ENCODE measurements at places on chromosomes 7 and 10. TPM values are rescaled to one million over a fixed set of nuclear protein-coding genes. Genes with fewer than 3 reads are reported as not detected.

DNA sequence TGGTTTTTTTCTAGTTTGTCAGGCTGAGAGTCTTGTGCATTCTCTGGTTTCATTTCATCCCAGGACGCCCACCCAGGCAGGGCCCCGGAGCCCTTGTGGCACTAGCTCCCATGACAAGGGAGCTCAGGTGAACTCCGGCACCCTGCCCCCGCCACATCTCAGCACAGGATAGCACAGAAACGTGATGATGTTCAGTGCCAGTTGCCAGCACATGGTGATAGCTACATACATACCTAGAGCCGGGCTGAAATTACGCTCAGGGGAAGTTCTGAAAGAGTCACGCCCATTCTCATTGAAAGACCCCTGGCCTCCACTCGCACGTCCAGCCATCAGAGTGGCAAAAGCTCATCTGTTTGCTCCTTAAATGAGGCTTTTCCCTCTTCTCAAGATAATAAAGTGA, 273.7 kb downstream of the PTPRN2 start:
- H3K27me3 ChIP-seq: no peaks in the 10 kb centered on the region
- DNase-seq: no peak
- H3K4me1 ChIP-seq: no peaks in the 10 kb centered on the region
- H3K4me3 ChIP-seq: no peak overlapping the region
- no peak overlapping the region for H3K27ac ChIP-seq

DNA sequence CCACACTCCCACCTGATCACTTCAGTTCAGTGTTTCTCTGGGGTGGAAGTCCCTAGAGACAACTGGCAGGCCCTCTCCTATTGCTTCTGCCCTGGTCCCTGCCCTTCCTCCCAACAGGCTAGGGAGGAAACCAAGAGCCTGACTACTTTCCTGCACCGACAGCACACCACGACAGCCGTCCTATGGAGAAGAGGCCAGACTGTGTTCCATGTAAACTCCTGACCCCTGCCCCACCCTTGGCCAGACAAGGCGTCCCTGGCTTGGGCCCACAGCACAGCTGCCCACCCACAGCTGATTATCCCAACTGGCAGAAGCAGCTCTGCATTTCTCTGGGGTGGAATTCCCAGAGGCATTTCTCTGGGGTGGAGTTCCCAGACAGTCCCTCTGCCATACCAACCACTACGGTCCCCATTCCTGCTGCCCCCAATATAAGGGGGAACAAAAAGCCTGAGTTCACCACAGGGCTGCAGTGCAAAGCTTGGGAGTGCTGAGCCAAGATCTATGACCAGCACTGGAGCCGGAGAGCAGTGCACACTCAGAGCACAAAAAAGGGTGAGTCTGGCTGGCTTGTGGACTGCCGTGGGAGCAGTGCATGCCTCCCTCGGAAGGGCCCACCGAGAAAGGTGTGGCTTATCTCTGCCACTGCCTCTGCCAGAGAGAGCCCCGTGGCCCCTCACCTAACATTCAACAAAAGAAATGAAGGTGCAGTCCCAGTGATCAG, 193.4 kb downstream of the HPSE2 start:
- H3K4me3 ChIP-seq: no peak overlapping the region
- H3K4me1 ChIP-seq: no peaks in the 10 kb centered on the region
- H3K36me3 ChIP-seq: no peaks in the 10 kb centered on the region
- no peak for DNase-seq

- DNase-seq: no peak
- H3K4me3 ChIP-seq: no peak overlapping the region
- H3K36me3 ChIP-seq: no peaks in the 10 kb centered on the region
- H3K27ac ChIP-seq: no peak overlapping the region
These were observed 31.9 kb downstream of the PAPSS2 start for GRCh38 chr10:87691506-87692070.

GRCh38 chr7:123864436-123864835, 19.5 kb downstream of the HYAL4 start:
- H3K27ac ChIP-seq: no peak overlapping the region
- no peak for DNase-seq
- H3K27me3 ChIP-seq: no peaks in the 10 kb centered on the region
- H3K4me1 ChIP-seq: no peaks in the 10 kb centered on the region
- no peaks in the 10 kb centered on the region for H3K36me3 ChIP-seq
- H3K4me3 ChIP-seq: no peak overlapping the region

DNA sequence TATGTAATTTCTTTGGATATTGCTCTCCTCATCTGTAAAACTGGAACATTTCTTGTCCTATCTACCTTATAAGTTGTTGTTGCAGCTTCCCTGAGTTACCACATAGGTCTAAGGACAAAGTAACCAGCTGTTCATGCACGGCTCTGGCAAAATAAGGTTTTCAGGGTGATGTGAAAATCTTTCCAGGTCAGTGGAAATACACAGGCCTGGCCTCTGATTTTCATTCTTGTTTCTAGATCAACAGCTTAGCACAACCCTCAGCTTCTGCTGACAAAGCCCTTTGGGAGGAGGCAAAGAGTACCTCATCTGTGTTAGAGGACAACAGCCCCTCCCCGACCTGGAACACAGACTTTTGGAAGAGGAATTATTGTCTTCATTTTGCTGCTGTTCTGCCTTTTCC, 117.5 kb upstream of the AGK start:
- H3K27ac ChIP-seq: no peak overlapping the region
- H3K36me3 ChIP-seq: no peaks in the 10 kb centered on the region
- H3K4me3 ChIP-seq: no peak overlapping the region
- H3K4me1 ChIP-seq: no peaks in the 10 kb centered on the region

- no peaks in the 10 kb centered on the region for H3K36me3 ChIP-seq
- no peak overlapping the region for H3K4me3 ChIP-seq
- H3K4me1 ChIP-seq: no peaks in the 10 kb centered on the region
These were observed 32.2 kb upstream of the PCBD1 start for GRCh38 chr10:70920519-70920918.

GRCh38 chr7:114930829-114931655, 9.1 kb downstream of the MDFIC start:
- H3K27ac ChIP-seq: no peak overlapping the region
- no peaks in the 10 kb centered on the region for H3K27me3 ChIP-seq
- no peaks in the 10 kb centered on the region for H3K36me3 ChIP-seq
- no peaks in the 10 kb centered on the region for H3K4me1 ChIP-seq

- no peak overlapping the region for H3K27ac ChIP-seq
- H3K36me3 ChIP-seq: no peaks in the 10 kb centered on the region
- peaks cover 11% of the 10 kb centered on the region for H3K27me3 ChIP-seq
- no peak overlapping the region for H3K4me3 ChIP-seq
- DNase-seq: no peak
These were observed 283.5 kb downstream of the PLXNA4 start for GRCh38 chr7:132292803-132293202.

- H3K4me1 ChIP-seq: no peaks in the 10 kb centered on the region
- DNase-seq: no peak
- no peak overlapping the region for H3K27ac ChIP-seq
- no peaks in the 10 kb centered on the region for H3K27me3 ChIP-seq
These were observed 104.2 kb upstream of the CHST15 start for GRCh38 chr10:124197371-124198124.

DNA sequence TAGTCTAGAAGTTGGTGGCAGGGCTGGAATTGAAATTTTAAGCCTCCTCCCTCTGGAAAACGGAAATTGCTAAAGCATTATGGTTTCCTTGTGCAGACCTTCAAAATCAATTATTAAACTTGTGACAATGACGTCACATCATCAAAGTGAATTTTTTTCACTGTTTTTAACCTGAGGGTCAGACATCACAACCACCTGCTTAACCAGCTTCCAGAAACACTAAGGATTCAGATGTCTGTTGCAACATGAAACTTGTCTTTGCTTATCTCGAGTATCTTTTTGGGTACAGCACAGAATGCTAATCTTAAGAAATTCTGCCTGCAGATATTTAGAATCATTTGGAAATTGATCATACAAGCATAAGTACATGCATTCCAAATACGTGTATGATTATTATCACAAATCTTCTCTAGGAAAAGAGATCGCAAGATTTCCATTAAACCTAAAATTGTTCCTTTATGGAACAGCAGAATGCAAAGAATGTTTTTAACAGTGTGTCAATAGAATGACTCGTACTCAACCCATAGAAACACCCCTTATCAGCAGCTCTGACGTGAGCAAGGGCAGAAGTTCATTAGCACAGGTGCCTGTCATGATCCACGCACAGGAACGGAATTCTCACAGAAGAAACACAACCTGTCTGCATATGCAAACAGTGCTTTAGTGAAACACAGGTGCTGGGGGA, 4.1 kb upstream of the GTPBP4 start:
- no peak overlapping the region for H3K27ac ChIP-seq
- no peaks in the 10 kb centered on the region for H3K36me3 ChIP-seq
- peaks cover 26% of the 10 kb centered on the region for H3K4me1 ChIP-seq
- no peaks in the 10 kb centered on the region for H3K27me3 ChIP-seq
- H3K4me3 ChIP-seq: no peak overlapping the region

GRCh38 chr10:130751106-130751840, 560.2 kb downstream of the TCERG1L start:
- H3K27me3 ChIP-seq: no peaks in the 10 kb centered on the region
- DNase-seq: no peak
- H3K4me1 ChIP-seq: no peaks in the 10 kb centered on the region
- H3K36me3 ChIP-seq: no peaks in the 10 kb centered on the region
- no peak overlapping the region for H3K27ac ChIP-seq

DNA sequence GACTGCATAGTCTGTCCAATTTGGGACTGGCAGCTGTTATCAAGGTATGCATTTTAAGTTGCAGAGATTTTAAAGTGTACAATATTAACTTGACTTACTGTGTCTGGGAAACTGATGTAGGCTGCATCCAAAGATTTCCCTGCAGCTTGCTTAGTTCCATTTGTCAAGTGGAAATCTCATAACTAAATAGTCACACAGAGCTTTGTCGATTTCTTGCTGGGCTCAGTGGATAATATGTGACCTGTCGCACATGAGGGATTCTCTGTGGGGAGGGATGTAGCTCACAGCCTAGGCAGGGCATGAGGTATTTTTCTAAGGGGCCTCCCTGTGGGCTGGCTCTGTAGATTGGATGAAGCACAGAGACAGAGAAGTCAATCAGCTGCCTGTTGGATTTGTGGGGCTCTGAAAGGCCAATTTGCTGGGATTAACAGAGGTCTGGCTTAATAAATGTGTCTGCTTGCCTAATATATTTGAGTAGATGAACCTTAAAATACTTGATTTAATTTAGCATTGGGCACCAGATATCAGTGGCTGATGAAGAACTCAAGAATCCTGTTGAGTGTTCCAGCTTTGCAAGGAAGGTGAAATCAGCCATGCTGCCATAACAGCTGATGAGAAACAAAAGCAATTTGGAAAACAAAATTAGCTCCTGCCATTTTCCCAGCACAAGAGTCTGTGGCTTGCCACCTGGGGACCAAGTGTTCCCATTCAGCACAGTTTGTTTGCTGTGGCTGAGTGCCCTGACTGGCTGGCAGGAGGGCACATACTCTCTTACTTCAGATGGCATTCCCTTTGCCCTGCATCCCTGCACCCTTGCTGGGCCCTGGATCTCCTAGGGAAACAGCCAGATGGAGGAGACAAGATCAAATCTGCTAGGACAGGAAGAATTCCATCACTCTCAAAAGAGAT, 598.5 kb downstream of the SORCS3 start:
- no peaks in the 10 kb centered on the region for H3K27me3 ChIP-seq
- H3K4me3 ChIP-seq: no peak overlapping the region
- no peak overlapping the region for H3K27ac ChIP-seq
- no peak for DNase-seq
- no peaks in the 10 kb centered on the region for H3K4me1 ChIP-seq
- H3K36me3 ChIP-seq: no peaks in the 10 kb centered on the region

DNA sequence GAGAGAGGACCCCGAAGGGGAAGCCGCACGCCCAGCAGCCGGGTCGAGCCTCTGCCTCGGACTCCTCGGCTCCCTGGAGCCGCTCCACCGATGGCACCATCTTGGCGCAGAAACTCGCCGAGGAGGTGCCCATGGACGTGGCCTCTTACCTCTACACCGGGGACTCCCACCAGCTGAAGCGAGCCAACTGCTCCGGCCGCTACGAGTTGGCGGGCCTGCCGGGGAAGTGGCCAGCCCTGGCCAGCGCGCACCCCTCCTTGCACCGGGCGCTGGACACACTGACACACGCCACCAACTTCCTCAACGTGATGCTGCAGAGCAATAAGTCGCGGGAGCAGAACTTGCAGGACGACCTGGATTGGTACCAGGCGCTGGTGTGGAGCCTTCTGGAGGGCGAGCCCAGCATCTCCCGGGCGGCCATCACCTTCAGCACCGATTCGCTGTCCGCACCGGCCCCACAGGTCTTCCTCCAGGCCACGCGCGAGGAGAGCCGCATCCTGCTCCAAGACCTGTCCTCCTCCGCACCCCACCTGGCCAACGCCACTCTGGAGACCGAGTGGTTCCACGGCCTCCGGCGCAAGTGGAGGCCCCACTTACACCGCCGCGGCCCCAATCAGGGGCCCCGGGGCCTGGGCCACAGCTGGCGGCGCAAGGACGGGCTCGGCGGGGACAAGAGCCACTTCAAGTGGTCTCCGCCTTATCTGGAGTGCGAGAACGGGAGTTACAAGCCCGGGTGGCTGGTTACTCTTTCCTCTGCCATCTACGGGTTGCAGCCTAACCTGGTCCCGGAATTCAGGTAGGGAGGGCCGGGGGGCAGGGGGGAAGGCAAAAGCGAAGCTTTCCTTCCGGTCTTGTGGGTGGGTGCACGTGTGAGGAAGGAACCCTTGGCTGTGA, 973 bp downstream of the GPR158 start:
- H3K27ac ChIP-seq: no peak overlapping the region
- H3K4me3 ChIP-seq: no peak overlapping the region
- no peak for DNase-seq
- peaks cover 45% of the 10 kb centered on the region for H3K27me3 ChIP-seq
- no peaks in the 10 kb centered on the region for H3K36me3 ChIP-seq

DNA sequence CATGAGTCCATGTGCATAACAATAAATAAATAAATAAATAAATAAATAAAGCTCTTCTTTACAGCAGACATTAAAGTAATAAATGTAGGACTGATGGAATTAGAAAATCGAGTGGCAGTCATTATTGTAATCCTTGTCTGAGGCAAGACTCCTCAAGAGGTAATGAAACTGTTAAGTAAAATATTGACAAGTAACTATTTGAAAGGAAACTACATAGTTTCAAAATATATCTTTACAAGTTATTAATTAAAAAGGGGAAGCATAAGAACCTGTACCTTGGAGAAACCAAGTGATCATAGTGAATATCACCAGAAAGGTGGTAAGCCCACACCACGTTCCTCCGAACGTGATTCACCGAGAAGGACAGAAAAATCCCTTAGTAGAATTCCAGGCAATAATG, 285.6 kb upstream of the SORCS1 start:
- H3K36me3 ChIP-seq: no peaks in the 10 kb centered on the region
- H3K4me1 ChIP-seq: no peaks in the 10 kb centered on the region
- no peak for DNase-seq

The ACTL6B gene
- polyA plus RNA-seq: not detected

The GBX1 gene
- polyA plus RNA-seq: not detected

The TDRD1 gene
- polyA plus RNA-seq: 0.33 TPM

The MPLKIP gene
- 33.2 TPM for polyA plus RNA-seq

The HMX3 gene
- polyA plus RNA-seq: not detected

The RSPH10B2 gene
- 0.01 TPM for polyA plus RNA-seq

Data from keratinocyte (primary cell).